Left lobe of liver (tissue), 2 donors: ENCODE measurements at places on chromosomes 12 and 14. TPM values are rescaled to one million over a fixed set of nuclear protein-coding genes. Genes with fewer than 3 reads are reported as not detected.

The STRAP gene
- total RNA-seq = 48.6 TPM

The PAX9 gene
- total RNA-seq = not detected

The AGAP2 gene
- total RNA-seq = 0.83 TPM

The MYO1H gene
- not detected for total RNA-seq

The AMN1 gene
- 1.6 TPM for total RNA-seq

DNA sequence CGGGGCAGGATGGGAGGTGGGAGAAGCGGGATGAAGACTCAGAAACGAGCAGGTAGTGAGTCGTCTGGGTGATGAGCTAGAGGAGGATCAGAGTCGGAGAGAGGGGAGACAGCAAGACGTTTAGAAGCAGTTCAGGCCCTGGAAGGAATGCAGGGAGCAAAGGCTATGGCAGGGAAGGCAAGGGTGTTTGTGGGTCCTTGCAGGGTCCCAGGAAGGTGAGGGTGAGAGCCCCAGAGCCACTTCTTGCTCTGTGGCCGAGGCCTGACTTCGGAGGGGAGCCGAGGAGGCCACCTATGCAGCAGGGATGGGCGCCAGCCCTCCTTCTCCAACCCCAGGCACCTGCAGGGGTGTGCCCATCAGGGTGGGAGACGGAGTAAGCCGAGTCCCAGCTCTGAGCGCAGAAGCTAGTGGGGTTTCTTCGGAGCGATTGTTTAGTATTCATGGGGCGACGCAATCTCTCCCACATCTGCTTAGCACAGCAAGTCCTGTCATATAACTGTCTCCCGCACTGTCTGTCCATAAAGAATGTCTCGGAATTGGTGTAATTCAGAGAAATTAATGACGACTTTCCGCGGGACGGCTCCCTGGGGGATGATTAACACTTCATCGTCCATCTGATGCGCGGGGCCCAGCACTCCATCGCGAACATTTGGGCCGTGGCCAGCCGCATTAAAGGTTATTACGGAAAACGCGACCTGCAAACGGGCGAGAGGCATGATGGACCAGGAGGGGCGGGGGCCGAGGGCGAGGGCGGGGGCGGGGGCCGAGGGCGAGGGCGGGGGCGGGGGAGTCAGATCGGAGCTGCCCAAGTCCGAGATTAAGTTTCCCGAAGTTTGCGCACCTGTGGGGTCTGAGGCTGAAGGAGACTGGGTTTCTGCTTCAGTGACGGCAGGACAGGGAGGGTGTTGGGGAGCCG is 12.2 kb upstream of the CALCOCO1 start:
- DNase-seq = no peak

GRCh38 chr12:66312189-66312588 is 9.9 kb downstream of the HELB start:
- no peak for DNase-seq

GRCh38 chr14:62322216-62322615 is 560.0 kb downstream of the SNAPC1 start:
- DNase-seq = no peak

DNA sequence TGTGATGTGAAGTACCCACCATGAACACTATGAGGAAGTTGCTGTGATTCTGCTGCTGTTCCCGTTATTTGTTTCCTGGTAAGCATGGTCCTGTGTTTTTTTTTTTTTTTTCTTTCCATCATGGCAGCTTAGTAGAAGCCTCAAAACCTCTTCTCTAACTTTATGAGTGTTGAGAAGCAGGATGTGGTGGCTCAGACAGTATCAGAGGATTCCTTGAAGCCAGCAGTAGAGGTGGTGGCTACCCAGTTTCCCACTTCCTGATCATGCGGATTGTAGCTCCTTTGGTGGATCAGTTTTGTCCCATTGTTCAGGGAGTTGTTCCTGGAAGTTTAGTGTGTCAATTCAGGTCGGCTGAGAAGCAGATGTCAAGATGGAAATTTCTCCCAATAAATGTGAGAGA is 175.8 kb downstream of the ATP23 start:
- DNase-seq = no peak

DNA sequence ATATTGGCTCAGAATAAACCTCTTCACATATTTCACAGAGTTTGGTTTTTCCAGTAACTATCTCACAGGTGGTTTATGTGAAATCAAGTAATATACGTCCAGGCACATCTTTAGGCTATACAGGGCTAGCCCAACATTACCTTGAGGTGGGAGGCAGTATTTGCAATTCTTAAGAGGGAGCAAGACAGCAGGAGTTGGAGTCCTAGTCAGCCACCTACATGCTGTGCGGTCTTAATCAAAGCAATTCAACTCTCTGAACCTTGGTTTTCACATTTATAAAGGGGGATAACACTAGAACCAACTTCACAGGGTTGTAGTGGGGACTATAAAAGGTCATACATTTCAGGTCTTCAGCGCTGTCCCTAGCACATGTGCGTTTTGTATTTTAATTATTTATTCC is 73.5 kb upstream of the FICD start:
- no peak for DNase-seq

GRCh38 chr12:95977764-95978305 is 18.3 kb downstream of the HAL start:
- peak; percentile 43 for DNase-seq

GRCh38 chr12:26651566-26652188 is 181.3 kb downstream of the ITPR2 start:
- peak; percentile 57 for DNase-seq

DNA sequence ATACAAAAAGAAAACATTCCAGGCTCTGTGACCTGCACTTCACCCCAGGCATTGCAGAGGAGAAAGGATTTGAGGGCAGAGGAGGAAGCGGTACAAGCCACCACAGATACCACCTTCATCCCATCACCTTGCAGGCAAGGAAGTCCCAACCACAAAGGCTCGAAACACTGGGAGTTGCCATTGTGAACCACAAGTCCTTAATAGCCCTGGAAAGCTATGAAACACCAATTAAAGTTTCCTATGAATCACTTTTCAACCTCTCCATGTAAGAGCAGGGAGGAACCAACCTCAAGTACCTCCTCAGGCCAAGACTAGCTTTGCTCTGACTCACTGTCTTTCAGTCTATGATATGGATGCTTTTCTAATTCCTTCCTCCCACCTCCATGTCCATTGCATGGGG is 27.0 kb downstream of the MAP3K9 start:
- no peak for DNase-seq

DNA sequence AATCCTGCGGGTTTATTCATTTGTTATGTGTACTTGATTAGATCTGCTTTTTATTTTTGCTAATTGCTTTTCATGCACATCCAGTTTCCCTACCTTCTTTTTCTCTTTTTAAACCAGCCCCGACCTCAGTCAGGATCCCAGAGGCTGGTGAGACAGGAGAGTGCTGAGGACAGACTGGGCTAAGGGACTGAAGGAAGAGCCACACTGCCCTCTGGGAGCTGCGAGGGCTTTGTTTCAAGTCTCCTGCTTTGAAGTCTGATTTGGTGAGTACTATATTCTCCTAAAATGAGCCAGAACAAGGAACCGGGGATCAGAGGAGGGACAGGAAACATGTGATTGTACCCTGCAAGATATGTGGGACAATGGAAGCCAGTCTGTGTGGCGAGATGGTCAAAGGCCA is 23.9 kb downstream of the PRICKLE1 start:
- no peak for DNase-seq

DNA sequence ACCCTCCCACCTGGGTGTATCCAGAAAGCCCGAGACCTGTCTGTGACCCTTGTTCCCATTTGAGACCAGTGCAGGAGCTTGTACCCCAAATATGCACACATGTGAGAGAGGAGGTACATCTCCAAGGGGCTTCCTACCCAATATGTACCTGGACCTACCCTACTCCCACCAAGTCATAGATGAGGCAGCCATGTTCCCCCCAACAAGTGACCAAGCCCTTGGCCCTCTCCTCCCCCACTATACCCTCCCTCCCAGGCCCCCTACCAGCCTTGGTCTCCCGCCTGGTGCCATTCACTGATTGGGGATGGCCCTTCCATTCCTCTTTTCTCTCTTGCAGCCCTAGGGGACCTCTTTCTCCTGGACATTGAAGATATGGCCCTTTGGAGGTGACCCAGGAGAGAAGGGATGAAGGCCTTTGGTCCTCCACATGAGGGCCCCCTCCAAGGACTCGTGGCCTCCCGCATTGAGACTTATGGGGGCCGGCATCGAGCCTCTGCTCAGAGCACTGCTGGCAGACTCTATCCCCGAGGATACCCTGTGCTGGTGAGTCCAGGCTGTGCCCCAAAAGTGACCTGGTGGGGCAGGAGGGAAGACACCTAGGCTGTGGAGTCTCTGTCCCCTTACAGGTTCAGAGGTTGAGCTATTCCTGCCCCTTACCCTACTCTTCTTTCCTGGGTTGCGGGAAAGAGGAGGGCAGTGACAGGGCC is 1.5 kb downstream of the PLEKHG6 start:
- no peak for DNase-seq

DNA sequence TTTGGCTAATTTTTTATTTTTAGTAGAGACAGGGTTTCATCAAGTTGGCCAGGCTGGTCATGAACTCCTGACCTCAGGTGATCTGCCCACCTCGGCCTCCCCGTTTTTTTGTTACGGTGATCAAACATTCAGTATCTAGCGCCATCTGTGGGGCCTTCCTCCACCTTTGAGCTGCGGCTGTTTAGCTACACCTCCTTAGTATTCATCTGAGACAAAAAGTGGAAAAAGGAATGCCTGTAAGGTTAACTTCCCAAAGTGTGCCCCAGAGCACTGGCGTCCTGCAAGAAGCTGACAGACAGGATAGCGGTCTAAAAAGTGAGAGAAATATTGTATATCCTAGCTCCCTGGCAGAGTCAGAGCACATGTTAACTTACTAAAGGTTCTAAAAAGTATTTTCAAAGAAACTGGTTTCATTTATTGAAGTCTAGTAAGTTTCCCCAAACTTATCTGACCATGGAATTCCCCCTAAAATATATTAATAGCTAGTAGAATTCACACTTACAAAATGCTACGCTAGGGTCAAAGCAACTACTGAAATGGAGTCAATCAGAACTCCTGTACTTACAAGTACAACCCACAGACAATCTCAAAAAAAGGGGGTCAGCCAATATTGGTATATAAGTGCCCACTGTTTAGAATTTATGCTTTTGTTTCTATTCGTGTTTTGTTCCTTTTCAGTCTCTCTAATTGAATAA is 59.1 kb downstream of the DUSP16 start:
- DNase-seq = no peak

DNA sequence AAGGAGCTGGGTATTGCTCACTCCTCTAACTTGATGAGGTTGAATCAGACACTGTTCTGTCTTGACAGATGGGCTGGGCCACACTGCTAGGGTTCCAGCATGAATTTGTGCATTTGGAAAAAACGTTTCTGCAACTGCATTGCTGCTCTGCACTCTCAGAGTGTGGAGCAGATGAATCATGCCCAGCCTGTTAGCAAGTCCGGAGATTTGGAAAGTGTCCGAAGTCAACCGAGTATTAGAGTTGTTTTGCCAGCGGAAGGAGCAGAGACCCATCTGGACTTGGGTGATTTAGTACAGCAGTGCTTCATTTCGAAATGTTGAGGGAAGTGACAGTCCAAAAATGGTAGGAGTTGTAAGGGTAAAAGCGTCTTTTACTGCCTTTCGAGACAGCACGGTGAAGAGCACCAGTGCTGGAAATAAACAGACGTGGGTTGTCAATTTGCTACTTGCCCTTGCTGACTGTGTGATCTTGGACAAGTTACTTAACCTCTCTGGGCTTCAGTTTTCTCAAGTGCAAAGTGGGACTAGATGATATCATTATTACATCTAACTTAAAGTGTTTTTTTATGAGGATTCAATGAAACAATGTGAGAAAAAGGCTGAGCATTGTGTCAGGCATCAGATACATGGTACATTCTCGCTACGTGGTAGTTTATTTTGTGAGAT is 139.5 kb downstream of the CHST11 start:
- no peak for DNase-seq

- DNase-seq = no peak
Observed at GRCh38 chr12:5588591-5588990, 156.7 kb downstream of the NTF3 start.

GRCh38 chr14:90281756-90282155 is 25.4 kb downstream of the PSMC1 start:
- no peak for DNase-seq
